ENCODE measurements at places on chromosomes 4 and X. TPM values are rescaled to one million over a fixed set of nuclear protein-coding genes. Genes with fewer than 3 reads are reported as not detected.

SCML2 gene
- 7.1 TPM for total RNA-seq

KIAA1210 gene
- total RNA-seq = not detected

MAGEA1 gene
- total RNA-seq = not detected

SAGE1 gene
- total RNA-seq = not detected

UGT2B10 gene
- not detected for total RNA-seq

PTTG2 gene
- not detected for total RNA-seq

NSG1 gene
- total RNA-seq = 55.0 TPM

POU4F2 gene
- 0.17 TPM for total RNA-seq

CSAG2 gene
- total RNA-seq = not detected

KDR gene
- total RNA-seq = 0.33 TPM

- no peaks in the 10 kb centered on the region for H3K36me3 ChIP-seq
- H3K4me1 ChIP-seq = peaks cover 4% of the 10 kb centered on the region
- DNase-seq = no peak
- no peaks in the 10 kb centered on the region for H3K27me3 ChIP-seq
Observed at GRCh38 chr4:27666943-27667342, 806.3 kb downstream of the STIM2 start.

GRCh38 chr4:3299976-3300671 is 7.3 kb downstream of the RGS12 start:
- peaks cover 37% of the 10 kb centered on the region for H3K4me1 ChIP-seq
- no peak overlapping the region for H3K27ac ChIP-seq
- no peaks in the 10 kb centered on the region for H3K27me3 ChIP-seq
- H3K4me3 ChIP-seq = no peak overlapping the region

DNA sequence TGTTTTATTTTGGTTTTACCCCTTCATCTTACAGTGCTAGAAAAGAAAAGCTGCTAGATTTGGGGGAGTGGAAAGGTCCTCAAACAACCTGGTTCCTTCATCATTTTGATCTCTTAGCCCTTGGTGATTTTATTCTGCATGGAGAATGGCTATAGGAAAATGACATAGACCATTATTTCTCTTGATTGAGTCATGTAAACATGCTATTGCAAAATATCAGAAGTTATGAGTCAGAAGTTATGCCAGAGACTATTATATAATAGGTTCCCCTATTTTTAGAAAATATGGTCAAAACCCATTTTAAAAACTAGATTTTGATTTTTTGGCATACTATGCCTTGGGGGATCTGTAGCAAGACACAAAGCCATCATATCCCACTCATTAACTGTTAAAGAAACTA is 83.7 kb upstream of the FAM9C start:
- no peaks in the 10 kb centered on the region for H3K36me3 ChIP-seq
- peaks cover 6% of the 10 kb centered on the region for H3K4me1 ChIP-seq
- H3K27me3 ChIP-seq = no peaks in the 10 kb centered on the region
- no peak overlapping the region for H3K27ac ChIP-seq
- DNase-seq = no peak
- H3K4me3 ChIP-seq = no peak overlapping the region

DNA sequence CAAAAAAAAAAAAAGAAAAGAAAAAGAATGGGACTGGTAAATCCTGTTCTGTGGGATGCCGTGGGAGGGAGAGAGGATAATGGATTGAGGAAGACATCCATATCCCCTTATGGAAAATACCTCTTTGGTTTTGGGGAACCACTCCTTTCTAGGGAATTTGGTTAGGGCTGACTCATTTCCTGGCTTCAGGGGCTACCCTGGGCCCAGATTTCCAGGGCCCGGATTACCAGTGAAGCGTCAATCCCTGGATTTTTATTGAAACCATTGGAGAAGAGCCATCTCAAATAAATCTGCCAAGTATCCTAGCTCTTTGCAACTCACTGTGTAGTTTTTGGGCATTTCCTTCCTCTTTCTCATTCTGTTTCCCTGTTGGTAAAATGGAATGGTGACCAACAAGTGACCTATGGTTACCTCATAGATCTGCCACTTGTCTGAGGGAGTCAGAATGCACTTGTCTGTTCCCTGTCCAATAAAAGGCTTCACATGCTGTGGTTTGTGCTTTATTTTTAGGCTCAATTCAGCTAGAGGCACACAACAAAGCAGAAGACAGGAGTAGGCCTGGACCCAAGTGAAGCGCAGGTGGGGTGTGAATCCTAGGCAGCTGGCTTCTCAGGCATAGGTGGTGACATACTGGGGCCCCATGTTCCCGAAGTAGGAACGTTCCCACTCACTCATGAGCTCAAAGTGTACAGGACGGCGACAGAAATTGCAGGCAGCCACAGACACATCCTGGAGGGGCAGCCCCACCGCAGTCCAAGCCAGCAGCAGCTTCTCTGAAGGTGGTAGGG is 8.6 kb downstream of the APEX2 start:
- no peaks in the 10 kb centered on the region for H3K4me1 ChIP-seq
- H3K4me3 ChIP-seq = no peak overlapping the region
- no peaks in the 10 kb centered on the region for H3K27me3 ChIP-seq
- H3K36me3 ChIP-seq = peaks cover 10% of the 10 kb centered on the region

DNA sequence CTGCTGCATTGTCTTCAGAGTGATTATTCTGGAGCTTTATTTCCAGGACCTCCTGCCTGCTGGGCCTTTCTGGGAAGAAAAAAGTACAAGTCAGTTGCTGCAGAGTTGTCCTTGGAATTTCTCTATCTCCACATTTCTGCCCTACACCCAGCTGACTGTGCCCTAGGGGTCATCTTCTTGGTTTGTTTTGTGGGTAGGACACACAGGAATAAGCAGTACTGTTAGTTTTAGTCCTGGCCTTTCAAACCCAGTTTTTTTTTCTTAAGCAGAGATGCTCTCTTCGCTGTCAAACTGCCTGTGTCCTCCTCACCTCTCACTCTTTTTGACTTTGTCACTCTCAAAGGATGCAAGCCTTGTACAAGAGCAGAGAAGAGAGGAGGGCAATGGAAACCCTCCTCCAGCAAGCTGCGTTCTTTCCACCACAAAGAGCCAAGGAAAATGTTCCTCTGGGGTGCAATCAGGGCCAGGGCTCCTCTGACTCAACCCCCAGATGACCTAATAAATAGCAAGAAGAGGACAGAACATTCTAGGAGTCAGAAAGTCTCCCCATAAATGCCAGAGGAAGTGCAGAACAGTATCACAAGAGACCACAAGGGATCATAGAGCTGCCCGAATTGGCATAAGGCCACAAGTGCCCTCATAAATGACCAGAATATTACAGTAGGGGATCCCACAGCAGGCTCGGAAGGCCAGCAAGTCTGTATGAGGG is 186.2 kb downstream of the RCHY1 start:
- no peaks in the 10 kb centered on the region for H3K27me3 ChIP-seq
- no peak overlapping the region for H3K27ac ChIP-seq
- H3K4me3 ChIP-seq = no peak overlapping the region
- H3K4me1 ChIP-seq = peaks cover 5% of the 10 kb centered on the region

DNA sequence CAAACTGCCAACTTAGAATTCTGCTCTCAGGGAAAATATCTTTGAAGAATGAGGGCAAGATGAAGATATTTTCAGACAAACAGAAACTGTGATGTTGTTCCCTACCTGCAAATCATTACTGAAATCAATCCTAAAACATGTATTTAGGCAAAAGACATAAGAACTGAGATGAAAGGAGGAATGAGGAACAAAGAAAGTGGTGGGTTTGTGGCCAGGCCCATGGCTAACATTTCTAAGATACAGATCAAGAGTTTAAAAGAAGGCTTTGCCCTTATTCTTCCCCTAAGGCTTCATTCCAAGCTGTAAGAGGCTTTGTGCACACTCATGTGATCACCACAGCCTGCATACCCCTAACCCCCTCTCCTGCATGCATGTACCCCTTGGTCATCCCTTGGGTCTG is 46.5 kb downstream of the ADGRG2 start:
- H3K36me3 ChIP-seq = peaks cover 1% of the 10 kb centered on the region

DNA sequence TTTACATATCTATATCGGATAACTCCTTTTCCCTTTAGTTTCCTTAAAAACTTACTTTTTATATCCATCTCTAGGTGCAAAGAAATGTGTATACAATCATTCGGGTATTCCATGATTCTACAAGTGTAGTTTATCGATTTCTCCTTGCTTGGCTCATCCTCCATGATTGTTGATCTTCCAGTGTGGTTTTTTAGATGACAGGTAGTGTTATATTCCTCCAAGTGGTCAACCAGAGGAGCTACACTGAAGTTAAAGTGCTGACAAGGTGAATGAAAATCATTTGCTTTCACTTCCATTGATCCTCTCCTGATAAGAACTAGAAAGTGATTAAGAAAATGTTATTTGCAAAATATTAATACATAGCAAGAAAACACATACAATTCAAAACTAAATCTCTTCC is 38.5 kb downstream of the TMEM156 start:
- H3K27ac ChIP-seq = no peak overlapping the region
- no peak for DNase-seq
- H3K4me1 ChIP-seq = no peaks in the 10 kb centered on the region
- H3K27me3 ChIP-seq = no peaks in the 10 kb centered on the region

GRCh38 chrX:152960115-152960514 is 33.8 kb downstream of the PNMA5 start:
- no peak for DNase-seq
- H3K4me3 ChIP-seq = no peak overlapping the region
- H3K27ac ChIP-seq = no peak overlapping the region

DNA sequence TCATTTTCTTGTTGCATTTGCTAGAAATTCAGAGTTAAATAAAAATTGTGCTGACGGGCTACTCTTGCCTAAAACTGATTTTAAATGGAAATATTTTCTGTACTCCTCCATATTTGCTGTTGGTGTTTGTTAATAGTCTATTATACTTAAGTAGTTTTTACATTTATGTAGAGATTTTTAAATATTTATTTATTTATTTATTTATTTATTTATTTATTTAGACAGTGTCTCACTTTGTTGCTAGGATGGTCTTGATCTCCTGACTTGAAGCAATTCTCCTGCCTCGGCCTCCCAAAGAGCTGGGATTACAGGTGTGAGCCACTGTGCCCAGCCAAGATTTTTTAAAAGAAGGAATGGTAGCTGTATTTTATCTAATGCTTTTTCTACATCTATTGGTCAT is 68.1 kb downstream of the TMEM164 start:
- no peak overlapping the region for H3K4me3 ChIP-seq
- peaks cover 19% of the 10 kb centered on the region for H3K4me1 ChIP-seq
- DNase-seq = no peak
- H3K36me3 ChIP-seq = peaks cover 30% of the 10 kb centered on the region
- no peak overlapping the region for H3K27ac ChIP-seq
- no peaks in the 10 kb centered on the region for H3K27me3 ChIP-seq

GRCh38 chr4:34486461-34487363 is 1757.6 kb downstream of the ARAP2 start:
- no peak for DNase-seq
- H3K36me3 ChIP-seq = no peaks in the 10 kb centered on the region
- no peak overlapping the region for H3K27ac ChIP-seq
- no peak overlapping the region for H3K4me3 ChIP-seq

DNA sequence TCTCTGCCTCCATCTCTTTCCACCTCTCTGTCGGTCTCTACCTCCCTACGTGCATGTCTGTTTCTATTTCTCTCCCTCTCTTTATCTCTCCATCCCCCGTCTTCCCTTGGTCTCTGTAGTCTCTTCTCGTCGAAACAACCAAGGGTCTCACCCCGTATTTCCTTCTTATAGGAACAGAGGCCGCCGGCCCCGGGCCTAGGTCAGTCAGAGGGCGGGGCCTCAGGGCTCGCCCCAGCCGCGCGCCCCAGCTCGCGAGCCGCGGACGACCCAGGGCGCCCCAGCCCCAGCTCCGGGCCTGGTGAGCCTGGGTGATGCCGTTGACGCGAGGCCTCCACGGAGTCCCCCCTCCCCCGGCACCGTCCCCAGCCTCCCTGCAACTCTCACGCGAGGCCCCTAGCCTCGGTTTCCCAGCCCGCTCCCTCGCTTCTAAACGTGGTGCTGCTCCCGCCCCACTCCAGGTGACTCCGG is 6.6 kb downstream of the TIMM17B start:
- peak overlapping the region; percentile 84 for H3K27ac ChIP-seq
- peaks cover 8% of the 10 kb centered on the region for H3K27me3 ChIP-seq
- DNase-seq = no peak
- peaks cover 8% of the 10 kb centered on the region for H3K4me1 ChIP-seq

DNA sequence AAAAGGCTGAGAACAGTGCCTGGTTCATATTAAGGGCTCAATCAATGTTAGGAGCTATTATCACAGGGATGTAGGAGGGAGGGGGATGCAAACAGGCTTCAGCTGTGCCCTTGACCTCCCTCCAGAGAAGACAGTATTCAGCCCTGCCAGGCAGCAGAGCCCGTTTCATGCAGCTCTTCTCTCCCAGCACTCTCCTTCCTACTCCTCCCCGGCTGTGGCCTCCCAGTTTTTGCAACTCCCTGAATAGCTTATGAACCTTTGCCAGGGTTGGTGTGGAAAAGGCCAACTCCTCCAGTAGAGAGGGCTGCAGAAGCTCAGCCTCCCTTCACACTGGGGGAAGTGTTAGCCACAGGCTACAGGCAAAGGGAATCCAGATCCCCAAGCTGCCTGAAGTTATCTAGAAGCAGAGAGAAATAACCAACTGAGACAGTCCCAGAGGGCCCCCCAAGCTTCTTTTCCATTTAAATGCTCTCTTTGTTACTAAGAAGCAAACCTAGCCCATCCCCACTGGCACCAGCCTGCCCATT is 31.7 kb upstream of the APLN start:
- no peaks in the 10 kb centered on the region for H3K27me3 ChIP-seq
- DNase-seq = no peak
- no peak overlapping the region for H3K27ac ChIP-seq
- no peak overlapping the region for H3K4me3 ChIP-seq

GRCh38 chr4:146095091-146095690 is 80.3 kb upstream of the LSM6 start:
- H3K4me3 ChIP-seq = no peak overlapping the region
- H3K36me3 ChIP-seq = no peaks in the 10 kb centered on the region
- H3K4me1 ChIP-seq = peaks cover 8% of the 10 kb centered on the region
- H3K27me3 ChIP-seq = no peaks in the 10 kb centered on the region
- H3K27ac ChIP-seq = no peak overlapping the region

DNA sequence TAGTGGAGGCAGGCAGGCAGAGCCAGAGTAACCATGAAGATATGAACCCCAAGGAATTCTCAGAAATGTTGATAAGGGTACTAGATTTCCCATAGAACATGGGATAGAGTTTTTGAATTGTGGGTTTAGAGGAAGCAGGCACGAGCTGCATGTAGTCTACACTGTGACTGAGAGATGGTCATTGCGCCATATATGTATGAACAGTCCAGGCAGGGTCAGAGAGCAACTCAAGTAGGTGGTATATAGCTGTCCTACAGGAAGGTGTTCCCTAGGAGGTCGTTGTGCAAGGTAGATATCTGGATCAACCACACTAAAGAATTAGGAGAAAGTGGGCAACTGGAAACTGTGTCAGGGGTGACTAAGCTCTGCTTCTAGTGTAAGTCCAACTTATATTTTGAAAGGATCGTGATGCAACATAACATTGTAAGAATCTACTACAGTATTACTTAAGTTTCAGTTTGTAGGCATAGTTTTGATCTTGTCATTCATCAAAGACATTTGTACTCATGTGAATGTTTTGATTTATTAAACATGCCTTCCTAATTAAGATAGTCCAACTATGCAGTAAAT is 94.6 kb downstream of the HPGD start:
- no peaks in the 10 kb centered on the region for H3K36me3 ChIP-seq
- no peak for DNase-seq
- no peak overlapping the region for H3K27ac ChIP-seq

GRCh38 chr4:186088523-186088922 is 16.0 kb upstream of the FAM149A start:
- peaks cover 1% of the 10 kb centered on the region for H3K27me3 ChIP-seq
- DNase-seq = no peak
- peaks cover 5% of the 10 kb centered on the region for H3K4me1 ChIP-seq
- no peak overlapping the region for H3K4me3 ChIP-seq
- peaks cover 3% of the 10 kb centered on the region for H3K36me3 ChIP-seq
